ENCODE measurements at places on chromosomes 11 and 22.

- no peak for DNase-seq
These were observed 12.2 kb downstream of the FBXO7 start for GRCh38 chr22:32486656-32487390.

GRCh38 chr22:37267661-37268413 lies 14.5 kb upstream of the CYTH4 start:
- no peak for DNase-seq

DNA sequence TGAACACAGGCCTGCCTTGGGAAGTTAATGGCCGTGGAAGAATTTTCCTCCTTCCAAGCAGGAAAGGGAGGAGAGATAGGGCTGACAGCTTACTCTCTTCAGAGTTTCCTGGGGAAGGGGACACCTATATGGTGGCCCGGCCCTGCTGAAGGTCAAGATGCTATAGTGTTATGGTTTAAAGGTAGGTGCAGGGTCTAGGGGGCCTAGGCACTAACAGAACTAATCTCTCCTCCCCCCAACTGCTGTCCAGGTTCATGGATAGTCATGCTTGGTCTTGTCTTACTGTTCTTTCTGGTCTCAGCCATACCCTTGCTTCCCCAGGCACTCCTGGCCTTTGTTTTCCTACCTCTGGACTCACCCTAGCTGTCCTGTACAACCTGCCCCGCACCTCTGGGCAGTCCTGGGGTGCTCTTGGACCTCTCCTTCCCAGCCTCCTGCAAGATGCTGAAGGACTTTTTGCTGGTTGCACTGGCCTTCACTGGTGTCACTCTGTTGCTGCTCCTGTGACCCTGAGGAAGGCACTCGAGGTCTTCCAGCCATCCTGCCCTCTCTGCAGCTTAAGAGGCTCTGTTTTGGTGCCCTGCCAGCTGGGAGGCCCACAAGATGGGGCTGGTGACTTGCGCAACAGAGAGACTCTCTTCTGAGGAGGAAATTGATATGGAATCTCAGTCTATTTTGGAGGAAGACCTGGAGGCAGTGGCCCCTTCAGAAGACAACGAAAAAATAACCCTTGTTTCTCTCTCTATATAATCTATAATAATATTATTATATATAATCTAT lies 17.9 kb downstream of the SEC14L3 start:
- no peak for DNase-seq

DNA sequence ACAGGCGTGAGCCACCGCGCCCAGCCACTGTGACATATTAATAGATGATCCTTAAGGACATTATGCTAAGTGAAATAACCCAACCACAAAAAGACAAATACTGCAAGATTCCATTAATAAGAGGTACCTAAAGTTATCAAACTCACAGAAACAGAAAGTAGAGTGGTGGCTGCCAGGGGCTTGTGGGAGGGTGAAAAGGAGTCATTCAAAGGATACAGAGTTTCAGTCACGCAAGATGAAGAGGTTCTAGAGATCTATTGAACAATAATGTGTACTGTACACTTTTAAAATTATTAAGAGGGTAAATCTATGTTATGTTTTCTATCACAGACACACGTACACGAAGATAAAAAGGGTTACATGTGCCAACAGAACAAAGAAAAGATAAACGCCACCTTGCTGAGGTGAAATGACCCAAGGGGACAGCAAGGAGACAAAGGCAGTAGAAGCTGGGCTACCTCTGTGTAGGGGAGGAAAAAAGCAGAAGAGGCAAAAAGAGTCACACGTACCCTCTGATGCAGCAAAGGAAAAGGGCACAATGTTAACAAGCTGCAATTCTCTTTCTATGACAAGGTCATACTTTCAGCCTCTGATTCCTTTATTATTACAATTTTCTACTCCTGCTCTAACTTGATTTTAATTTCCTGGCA lies 65.3 kb downstream of the AMBRA1 start:
- no peak for DNase-seq

GRCh38 chr11:129853518-129854231 lies 38.0 kb downstream of the TMEM45B start:
- no peak for DNase-seq

- no peak for DNase-seq
These were observed 6.6 kb upstream of the RAB30 start for GRCh38 chr11:83078269-83078668.

GRCh38 chr11:22432291-22433093 lies 94.3 kb downstream of the SLC17A6 start:
- DNase-seq, result peak; percentile 74

DNA sequence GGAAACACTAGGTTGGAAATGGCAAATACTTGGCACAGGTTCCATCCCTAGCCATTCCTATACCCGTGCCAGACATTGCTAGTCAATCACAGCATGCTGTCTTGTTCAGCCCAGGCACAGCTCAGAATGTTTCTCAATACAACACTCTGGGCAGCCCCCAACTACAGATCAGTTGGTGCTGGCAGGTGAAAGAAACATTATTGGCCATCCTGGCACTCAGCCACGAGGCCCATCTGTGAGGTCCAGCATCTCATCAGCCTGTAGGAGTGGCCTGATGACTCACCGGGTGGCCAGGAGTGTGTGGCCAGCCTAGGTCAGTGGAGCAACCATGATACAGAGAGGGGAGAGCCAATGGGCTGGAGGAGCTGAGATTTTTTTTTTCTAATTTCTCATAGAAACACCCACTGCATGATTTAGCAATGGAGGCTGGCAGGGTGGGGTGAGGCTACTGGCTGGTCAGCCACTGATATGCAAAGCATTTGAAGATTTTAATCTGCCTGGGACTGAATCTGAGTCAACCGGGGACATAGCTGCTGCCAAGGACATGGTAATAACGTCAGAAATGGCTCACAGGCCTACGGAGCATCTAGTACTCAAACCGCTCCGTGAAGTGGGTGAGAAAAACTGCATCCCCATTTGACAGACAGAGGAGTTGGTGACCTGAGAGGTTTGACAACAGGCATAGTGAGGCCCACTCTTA lies 5.4 kb downstream of the MYO18B start:
- DNase-seq, result no peak

- peak; percentile 70 for DNase-seq
These were observed 1.8 kb downstream of the OPCML start for GRCh38 chr11:133530501-133530835.

GRCh38 chr11:101003468-101003867 lies 126.1 kb downstream of the PGR start:
- no peak for DNase-seq

- peak; percentile 76 for DNase-seq
These were observed 444 bp downstream of the CAVIN3 start for GRCh38 chr11:6319704-6320410.

GRCh38 chr11:115389790-115390189 lies 114.4 kb downstream of the CADM1 start:
- no peak for DNase-seq

DNA sequence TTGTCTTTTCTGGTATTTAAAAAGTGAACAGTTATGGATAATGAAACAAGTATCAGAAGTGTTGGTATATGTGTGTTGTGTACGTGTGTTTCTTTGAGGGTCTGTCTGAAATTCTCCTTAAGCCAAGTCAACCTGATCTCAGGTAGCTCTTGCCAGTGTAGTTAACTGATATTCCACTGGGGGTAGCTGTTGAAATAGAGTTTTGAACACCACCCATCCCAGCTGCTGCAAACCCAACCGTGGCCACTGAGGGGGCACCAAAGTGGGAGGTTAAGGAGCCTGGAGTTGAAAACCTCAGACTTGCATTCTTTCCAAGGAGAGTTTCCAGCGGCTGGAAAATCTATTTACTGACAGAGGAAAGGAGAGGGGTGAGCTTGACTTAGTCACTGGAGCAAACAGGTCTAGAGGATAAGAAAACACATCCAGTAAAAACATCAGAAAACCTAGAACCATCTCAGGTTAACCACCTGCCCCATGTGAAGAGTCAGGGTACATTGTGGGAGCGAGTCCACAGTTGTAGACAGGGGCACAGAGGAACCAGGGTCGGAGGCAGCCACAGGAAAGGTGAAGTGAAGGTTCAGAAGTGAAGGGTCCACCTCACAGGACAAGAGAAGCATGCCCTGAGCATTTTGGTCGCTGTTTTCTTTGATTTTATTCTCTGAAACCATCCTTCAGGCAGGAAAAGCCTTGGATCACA lies 8.8 kb upstream of the CUL5 start:
- DNase-seq, result peak; percentile 80

GRCh38 chr11:117195761-117196160 lies 3.4 kb upstream of the TAGLN start:
- DNase-seq, result no peak

- no peak for DNase-seq
These were observed 23.6 kb upstream of the UPB1 start for GRCh38 chr22:24471570-24471969.

GRCh38 chr11:46121724-46122477 lies 647 bp upstream of the PHF21A start:
- peak; percentile 70 for DNase-seq

Measured in WTC11 (cell line).